Substantia nigra (tissue), 51 donors: ENCODE measurements at places on chromosomes 2 and 18.
A peak's percentile ranks its signal among the peaks of the same experiment; 100 is the strongest.

DNA sequence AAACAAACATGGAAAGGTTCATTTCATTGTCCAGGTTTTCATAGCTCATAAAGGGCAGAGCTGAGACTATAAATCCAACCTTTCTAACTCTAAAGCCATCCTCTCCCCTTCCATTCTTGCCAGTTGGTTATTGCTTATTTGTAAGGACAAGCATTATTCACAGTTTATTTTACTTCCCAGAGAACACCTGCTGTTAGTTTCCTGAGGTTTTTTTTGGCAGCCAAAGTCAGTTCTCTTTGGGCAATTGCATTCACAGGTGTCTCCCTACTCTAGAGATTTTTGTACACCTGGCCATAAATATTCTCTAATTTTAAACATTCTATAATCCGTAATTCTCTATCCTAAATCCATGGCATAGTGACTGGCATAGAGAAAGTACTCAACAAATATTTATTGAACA lies 87.3 kb upstream of the SPHKAP start:
- no peak for DNase-seq

- no peak for DNase-seq
Observed at GRCh38 chr2:118668431-118669424, 178.7 kb downstream of the EN1 start.

DNA sequence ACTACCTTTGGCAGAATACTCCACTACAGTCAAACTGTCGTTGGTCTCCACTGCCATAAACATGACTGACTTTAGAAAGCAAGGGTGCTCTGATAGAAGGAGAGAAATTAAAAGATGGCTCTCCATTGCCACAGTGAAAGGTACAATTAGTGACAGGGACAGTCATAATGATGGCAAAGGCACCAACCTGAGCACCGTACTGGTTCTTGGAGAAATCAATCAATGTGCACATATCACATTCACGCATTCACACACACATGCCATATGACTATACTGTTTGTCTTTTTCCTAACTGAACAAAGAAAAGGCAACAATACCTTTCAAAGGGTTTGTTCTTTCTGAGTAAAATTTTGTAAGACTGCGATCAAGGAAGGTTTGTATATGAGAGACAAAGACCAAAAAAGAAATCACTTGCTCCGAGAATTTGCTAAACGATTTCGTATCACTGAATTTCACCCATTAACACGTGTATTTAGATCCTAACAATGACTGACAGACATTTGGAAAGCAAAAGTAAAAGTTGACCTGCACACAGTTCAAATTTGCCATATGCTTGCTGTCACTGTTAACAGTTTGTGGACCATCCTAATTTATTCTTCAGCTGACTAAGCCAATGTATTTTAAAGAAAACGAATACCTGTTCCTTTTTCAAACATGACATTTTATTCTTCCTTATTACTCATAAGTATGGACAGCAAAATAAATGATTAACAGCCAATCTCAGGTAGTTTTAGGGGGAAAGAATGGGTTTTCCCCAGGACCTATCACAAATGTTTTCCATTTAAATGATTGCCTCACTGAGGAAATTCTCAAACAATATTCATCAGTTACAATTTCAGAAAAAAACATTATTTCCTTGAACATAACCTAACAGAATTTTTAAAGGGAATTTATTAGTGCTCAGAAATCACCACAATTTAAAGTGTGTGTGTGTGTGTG lies 644.4 kb downstream of the ZEB2 start:
- no peak for DNase-seq

DNA sequence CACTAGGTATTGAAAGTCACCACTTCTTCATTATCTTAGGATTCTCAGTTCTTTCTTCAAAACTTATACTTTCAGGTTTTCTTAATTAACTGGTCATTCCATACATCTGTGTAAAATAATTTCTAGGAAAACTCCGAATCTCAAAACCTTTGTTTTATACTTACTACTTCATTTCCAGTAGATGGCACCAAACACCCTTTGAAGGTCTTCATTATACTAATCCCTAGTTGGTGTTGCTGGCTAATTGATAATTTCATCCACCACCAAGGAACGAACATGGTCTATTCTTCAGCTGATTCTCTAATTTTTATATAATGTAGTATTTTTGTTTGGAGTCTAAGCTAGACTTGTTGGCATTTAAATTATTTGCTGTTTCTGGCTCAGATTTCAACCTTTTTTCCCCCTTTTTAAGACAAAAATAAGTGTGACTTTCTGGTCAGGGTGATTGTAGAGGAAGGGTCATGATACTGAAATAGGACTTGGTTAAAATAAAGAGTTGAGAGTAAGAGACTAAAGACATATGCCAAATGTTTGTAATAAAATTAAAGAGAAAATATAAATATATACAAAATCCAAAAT lies 2.8 kb upstream of the MXD1 start:
- no peak for DNase-seq

DNA sequence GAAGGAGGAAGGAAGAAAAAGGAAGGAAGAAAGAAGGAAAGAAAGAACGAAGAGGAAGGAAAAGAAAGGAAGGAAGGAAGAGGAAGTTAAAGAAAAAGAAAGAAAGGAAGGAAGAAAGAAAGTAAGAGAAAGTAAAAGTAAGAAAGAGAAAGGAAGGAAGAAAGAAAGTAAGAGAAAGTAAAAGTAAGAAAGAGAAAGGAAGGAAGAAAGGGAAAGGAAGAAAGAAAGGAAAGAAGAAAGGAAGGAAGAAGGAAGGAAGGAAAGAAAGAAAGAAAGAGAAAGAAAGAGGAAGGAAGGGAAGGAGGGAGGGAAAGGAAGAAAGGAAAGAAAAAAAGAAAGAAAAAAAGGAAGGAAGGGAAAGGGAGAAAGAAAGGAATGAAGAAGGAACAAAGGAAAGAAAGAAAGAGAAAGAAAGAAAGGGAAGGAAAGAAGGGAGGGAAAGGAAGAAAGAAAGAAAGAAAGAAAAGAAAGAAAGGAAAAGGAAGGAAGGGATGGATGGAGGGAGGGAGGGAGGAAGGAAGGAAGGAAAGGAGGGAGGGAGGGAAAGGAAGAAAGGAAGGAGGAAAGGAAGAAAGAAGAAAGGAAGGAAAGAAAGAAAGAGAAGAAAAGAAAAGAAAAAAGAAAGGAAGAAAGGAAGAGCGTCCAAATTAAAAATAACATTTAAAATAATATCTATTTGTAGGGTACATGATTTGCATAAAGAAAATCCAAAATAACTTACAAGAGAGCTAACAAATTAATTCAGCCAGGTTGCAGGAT lies 827.9 kb downstream of the TSN start:
- DNase-seq: no peak

DNA sequence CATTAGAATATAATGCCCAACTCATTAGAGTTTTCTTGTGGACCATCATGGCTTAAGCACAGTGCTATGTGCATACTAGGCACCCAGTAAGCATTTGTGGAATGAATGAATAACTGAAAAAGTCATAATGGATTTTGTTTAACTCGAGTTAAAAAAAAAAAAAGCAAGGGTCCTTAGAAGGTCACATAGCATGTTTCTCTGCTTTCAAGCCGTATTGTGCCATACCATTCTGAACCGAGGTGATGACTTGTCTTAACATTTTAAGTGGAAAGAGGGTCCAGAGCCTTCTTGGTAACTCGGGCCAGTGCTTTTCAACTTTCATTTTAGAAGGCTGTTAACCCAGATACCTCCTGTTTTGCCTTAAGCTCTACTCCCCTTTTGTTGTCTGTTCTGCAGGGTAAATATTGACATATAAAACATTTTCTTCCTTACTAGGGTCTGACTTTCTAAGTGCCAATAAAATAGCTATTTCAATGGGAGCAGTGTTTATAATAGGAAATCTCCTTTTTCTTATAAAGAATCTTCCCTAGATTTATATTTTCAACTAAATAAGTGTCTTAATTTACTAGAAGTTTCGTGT lies 787 bp upstream of the ADGRF3 start:
- DNase-seq: no peak

DNA sequence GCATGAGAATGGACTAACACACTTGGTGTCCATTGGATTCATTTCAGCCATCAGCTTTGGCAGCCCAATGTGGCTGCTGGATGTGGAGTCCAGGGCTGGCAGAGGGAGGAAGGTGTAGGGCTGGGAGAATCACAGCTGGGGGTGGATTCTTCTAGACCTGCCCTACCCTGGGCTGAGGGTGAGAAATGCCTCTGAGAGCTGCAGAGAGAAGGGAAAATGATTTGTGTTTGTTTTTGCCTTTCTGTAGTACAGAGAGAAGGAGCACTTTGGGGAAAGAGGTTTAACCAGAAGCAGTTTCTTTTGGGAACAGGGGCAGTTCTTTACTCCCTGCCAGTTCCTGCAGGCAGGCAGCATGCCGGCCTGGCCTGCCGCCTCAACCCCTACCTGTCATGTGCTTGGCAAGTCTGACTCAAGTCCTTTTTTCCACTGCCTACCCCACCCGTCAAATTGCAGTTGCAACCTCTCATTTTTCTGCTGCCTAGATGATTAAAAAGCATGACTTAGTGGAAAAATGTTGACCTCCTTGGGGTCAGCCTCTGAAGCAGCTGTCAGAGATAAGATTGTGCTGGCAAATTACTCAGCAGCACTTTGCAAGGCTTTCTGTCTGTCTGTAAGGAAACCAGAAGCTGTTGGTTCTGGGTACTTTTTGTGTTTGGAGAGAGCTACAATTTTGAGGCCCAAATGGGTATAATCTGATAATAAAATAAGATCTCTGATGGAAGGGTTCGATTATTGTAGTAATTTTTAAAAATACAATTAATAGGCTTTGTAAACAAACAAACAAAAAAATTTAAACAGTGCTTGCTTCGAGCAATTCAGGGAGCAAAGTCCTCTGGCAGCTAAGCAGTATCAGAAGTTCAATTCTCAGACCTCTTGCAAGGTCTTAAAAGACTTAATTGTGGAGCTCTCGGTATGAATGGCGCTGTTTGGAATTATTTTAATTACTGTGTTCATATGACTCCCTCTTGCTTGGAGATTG lies 21.7 kb downstream of the LBH start:
- no peak for DNase-seq

DNA sequence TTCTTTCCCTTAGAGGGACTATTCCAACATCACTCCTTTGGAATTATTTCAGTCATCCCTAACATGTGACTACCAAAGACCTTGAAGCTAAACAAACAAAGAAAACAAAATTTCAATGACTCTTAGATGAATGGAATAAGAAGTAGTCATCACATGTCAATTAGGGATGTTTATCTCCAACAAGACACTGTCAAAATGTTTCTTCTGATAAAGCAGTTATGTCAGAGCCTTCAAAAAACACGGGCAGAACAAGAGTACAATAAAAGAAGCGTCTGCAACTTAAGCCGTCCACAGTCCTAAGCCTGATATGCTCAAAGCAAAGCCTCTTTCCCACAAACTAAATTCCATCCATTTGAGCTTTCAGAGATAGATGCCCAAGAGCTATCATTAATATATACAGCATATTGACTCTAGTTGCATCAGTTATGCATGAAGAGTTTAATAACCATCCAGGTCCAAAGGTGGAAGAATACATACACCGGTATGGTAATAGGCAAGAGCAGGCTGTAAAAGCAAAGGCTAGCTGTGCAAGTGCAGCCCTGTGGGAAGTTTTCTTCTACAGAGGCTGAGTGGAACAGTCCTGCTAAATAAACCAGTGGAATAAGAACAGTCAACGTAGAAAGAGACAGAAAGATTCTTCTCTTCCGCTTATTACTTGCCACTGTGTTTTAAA lies 98.1 kb downstream of the ICA1L start:
- DNase-seq: no peak

GRCh38 chr18:48186131-48186766 lies 222.9 kb downstream of the ZBTB7C start:
- no peak for DNase-seq

DNA sequence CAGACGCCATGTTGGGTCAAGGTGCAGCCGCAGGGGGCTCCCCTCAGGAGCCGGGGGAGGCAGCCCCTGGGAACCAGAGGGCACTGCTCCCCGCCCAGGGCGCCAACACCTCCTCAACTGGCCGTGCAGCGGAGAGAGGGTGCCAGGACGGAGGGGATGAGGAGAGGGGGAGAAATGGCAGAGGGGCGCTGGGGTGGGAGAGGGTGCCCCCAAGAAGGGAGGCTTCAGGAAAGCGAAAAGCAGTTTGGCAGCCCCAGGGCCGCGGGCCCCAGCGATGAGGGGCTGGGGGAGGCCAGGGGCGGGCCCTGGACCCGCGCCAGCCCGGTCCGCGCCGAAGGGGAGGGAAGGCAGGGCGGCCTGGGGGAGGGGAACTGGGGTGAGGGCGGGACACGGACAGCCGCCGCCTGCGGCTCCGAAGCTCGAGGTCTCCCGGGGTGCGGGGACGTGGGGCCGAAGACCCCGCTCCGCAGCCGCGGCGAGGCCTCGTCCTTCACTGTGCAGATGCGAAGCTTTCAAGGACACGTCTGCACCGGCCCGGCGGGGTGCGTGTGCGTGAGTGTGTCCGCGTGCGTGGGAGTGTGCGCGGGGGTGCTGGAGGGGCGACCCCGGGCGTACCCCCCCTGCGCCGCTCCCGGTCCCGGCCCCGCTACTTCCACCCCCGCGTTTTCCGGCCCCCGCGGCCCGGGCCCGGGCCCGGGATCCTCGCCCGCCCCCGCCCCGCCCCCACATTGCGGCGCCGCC lies 1.4 kb downstream of the DNMT3A start:
- DNase-seq: no peak

- DNase-seq: no peak
Observed at GRCh38 chr2:181052523-181052891, 72.1 kb downstream of the UBE2E3 start.

DNA sequence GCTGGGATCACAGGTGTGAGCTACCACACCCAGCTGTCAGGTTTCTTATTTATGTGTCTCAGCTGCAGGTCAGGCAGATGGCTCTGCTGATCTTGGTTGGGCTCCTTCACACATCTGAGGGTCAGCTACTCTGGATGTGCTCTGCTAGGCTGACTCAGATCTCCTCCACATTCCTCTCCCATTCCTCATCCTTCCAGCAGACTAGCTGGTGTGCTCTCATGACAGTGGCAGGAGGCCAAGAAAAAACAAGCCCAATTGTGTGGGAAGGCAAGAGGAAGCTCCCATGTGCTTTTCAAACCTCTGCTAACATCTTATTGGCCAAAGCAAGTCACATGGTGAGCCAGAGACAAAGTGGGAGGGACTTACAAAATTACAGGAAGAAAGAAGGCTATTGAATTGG lies 11.7 kb upstream of the MSH6 start:
- DNase-seq: peak; percentile 30

- DNase-seq: no peak
Observed at GRCh38 chr18:55833543-55833942, 245.6 kb upstream of the TCF4 start.

DNA sequence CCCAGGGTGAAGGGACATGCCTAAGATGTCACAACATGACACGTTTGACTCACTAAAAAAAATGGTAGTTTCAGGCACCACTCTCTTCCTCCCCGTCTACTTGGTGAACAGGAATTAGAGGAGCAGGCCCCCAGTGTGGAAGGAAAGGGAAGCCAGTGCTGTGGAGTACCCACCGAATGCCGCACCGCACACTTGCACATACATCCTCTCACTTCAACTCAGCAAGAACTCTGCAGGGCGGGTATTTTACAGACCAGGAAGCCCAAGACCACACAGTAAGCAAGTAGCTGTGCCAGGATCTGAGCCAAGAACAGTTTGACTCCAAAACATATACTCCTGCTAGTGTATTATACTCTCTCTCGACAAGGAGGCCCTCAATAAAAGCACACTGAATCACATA lies 69.8 kb downstream of the BCL2 start:
- no peak for DNase-seq
